Stimulated activated naive CD4-positive, alpha-beta T cell treated with Interleukin-2 at 50 U/mL for 16 hours (primary cell): ENCODE measurements at places on chromosomes 11 and 22.

GRCh38 chr22:39529487-39529851 is 3.1 kb downstream of the RPS19BP1 start:
- DNase-seq: no peak

DNA sequence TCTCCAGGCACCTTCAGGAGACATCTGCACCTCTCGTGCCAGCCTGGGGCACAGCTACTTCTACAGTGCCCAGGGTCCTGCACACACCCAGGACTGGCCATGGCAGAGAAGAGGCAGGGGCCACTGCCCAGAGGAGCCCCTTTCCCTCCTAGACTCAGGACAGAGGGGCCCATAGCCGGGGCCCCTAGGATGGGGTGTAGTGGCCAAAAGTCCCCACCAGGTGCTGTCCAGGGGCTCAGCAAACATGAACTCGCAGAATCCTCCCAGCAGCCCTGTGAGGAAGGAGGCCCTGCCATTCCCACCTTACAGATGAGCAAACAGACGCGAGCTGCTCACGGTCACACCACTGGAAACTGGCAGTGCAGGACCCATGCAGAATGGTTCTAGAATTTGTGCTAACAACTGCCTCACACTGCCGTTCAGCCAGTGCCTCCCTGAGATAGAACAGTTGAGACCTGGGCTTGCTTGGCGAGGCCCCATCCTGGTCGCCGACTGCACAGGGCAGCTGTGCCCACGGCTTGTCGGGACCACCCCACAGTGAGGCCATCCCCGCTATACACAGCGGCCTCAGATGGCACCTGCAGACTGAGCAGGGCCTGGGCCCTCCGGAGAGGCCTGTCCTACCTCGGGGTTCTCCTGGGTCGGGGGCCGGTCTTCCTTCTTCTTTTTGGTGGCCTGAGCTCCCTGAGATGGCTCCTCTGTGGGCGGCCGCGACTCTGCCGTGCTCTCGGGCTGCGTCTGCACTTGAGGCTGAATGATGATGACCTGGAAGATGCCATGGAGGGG is 96.4 kb downstream of the PHF21B start:
- DNase-seq: no peak

DNA sequence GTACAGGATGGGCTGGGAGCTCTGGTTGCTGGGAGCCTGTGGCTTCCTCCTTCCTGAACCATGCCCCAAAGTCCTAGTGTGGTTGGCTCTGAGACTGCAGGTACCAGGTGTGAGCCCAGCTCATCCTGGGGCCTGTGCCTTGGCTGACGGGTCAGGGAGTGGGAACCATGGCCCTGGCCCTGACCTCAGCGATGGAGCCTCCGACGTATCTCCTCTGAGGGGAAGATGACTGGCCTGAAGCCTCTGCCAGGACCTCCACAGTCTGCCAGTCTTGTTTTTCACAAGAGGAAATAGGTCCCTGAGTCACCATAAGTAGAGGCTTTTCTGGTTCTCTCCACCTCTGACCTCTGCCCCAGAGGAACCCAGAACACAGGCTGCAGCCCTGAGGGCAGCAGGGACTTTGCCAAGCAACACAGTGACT is 3.4 kb downstream of the RCE1 start:
- DNase-seq: no peak

GRCh38 chr11:72231396-72232259 is 7.1 kb downstream of the INPPL1 start:
- DNase-seq: no peak

GRCh38 chr11:63888170-63889086 is 28.5 kb downstream of the RCOR2 start:
- peak; percentile 65 for DNase-seq

DNA sequence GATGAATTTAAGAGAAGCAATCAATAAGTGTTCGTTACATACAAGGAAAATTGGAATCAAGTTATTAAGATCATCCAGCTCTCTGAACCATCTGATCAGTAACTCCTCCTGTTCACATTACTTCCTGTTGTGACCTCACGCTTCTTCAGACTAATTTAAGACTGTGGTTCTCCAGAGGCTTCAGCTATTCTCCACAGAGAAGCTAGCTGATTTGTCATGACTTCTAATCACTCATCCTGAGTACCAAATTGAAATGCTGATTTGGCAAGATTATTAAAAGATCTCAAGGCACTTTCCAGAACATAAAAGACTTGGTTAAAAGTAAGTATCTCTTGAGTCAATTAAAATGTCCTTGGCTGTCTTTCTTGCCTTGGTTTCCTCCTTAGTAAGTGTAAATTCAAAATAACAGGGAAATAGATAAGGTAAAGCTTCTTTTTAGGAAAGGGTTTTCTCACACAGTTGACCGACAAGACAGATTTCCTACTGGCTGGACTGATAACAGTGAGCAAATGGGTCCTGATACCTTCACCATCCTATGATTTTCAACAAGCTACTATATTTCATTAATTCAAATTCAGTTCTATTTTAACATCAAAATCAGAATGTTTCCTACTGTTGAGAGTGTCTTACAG is 38.5 kb downstream of the GAB2 start:
- DNase-seq: no peak

DNA sequence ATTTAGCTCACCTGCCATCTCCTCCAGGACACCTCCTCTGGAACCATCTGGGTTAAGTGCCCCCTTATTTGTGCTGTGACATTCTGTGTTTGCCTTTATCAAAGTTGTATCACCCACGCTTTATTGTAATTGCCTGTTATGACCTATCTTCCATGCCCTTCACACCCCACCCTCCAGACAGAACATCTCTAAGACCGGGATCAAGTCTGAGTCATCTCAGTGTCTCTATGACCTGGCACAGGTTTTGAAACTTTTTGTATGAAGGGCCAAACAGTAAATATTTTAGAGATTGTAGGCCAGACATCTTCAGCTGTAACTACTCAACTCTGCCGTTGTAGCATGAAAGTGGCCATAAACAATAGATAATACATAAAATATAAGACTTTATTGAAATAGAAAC is 161.8 kb downstream of the SPON1 start:
- DNase-seq: no peak

DNA sequence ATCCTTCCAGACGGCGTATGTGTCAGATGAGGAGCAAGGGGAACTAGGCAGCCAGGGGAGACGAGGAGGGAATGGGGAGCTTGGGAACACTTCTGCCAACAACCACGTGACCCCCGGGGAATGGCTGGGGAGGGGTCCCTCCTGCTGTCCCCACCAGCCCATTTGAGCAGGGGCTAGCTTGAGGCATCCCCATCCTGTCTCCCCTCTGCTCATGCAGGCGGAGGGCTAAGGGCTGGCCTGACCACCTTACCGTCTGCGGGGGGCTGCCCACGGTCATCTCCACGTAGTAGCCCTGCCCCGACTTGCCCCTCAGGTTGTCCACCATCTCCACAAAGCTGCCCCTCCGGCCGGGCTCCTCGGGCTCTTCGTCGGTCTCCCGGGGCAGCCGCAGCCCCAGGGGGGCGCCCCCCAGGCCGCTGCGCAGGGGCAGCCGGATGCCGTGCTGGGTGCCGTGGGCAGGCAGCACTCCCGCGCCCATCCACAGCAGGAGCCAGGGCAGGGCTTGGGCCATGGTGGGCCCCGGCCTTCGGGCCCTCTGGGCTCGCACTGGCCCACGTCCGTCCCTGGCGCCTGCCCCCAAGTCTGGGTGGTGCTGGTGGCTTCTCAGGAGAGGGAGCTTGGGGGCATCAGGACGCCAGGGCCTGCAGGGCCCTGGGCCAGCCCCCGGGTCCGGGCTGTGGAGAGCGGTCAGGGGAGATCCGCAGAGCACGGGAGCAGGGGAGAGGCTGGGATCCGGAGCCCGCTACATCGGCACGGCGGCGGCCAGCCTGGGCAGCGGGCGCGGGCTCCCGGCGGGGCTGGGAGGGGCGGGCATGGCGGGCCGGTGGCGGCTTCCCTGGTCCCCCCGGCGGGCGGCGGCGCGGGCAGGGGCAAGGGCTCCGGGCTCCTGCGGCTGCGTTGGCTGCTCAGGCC is 515 bp downstream of the BACE1 start:
- DNase-seq: no peak

DNA sequence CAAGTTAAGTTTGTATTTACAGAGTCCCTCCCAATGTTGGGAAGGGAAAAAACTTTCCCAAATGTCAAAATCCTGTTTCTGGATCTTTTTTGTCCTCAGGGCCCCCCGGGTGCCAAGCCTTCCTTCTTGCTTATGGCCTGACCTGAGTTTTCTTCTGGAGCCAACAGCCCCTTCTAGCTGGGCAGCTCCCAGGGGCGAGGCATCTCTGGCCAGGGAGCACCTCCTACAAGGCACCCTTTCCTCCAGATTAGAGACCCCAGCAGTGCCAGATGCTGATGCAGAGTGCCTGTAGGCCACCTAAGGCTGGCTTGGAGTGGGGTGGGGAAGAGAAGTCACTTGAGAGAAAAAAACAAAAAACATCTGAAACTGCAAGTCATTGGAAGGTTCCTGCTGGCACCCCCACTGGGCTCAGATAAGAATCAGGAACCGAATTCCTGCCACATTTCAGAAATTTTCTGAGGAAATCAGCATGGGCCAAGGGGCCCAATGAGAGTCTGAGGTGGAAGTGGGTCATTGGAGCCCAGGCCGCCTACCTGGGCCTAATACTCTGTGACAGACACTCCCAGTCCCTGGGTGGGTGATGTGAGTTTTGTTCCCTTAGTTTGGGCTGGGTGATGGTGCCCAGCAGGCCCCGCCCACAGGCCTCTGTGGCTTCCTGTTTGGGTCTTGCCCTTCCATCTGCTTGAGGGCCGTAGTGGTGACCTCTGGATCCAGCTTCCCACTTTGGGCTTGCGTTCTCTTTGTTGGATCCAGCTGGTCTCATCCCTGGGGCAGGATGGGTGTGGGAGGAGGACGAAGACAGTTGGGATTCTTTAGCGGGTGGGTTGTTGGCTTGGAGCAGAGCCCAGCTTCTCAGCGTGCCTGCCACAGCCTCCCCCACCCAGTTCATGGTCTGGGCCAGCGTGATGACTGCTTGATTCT is 40.6 kb downstream of the PARVA start:
- DNase-seq: no peak

- no peak for DNase-seq
Measured at GRCh38 chr22:29359469-29359868, 28.9 kb downstream of the AP1B1 start.

- peak; percentile 19 for DNase-seq
Measured at GRCh38 chr11:57476757-57477506, 16.6 kb downstream of the RTN4RL2 start.

DNA sequence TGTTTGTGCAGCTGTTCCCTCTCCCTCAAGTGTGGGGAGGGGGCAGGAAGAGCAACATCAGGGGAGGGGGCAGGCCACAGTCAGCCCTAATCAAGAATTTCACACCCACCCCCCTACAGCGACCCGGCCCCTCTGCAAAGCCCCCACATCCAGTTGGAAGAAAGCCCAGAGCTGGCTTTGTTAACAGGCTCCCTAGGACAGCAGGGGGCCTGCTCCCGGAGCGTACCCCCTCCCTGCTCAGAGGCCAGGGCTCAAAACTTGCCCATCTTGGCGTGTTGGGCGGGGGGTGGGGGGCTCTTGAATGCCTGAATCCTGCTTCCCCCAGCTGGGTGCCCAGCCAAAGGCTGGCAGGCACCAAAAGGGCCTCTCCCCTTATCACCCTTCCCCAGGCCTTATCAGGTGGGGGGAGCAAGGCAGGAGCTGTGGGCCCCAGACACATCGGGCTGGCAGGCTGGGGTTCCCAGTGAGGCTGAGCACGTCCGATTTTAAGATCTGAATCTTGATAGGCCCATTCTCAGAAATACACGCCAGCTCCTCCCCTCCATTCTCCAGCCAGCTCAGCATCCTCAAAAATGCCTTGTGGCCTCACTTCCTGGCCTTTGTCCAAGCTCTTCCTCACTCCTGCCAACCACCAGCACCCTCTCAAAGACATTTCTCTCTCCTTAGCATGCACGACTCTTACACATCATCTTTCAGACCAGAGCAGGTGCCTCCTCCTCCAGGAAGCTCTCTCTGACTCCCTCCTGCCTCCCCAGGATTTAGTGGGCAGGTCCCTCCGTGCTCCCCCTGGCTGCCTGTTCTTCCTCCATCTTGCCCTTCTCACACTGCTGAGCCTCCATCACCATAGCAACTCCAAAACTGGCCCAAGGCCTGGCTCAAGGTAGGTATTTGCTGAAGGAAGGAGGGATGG is 384.8 kb downstream of the MN1 start:
- DNase-seq: no peak

- no peak for DNase-seq
Measured at GRCh38 chr11:80443177-80443576, 1002.3 kb upstream of the TENM4 start.

- DNase-seq: no peak
Measured at GRCh38 chr11:34631737-34632104, 10.8 kb downstream of the EHF start.

DNA sequence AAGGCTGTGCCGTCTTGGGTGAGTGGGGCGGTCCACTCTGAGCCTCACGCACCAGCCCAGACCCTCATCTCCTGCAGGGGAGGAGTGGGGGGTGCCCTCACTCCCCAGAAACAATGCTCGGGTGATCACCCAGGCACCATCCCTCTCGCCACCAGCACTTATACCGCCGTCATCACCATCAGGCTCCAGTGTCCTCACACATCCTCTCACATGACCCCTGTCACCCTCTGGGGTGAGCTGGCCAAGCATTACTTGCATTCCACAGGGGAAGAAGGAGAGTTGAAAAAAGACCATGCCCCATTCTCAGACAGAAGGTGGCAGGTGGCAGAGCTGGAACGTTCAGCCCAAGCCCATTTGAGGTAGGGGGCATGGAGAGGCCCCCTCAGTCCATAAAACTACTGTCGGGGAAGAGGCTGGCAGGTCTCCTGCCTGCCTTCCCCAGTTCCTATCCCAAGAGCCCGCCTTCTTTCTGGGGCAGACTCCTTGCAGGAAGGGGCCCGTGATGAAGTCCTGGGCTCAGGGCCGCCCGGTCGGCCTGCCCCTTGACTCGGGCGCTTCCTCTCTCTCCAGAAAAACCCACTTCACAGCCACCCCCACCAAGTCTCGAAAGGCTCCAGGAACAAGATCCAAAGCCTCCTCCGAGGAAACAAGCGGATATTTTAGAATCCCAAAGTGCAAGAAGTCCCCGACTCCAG is 153.3 kb downstream of the DSCAML1 start:
- DNase-seq: no peak

DNA sequence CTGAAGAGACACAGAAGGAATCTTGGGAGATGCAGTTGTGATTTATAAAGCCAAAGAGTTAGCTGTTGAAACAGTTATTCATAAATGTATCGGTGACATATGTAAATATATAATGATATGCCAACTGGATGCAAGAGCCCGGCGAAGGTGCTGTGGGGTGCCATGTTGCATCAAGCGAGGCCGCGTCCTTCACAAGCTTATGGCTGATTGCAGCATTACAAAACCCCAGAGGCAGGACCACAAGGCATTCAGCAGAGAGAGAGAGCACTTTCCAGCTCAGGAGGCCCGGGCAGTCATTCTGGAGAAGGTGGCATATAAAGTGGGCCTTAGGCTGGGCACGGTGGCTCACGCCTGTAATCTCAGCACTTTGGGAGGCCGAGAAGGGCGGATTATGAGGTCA is 65.6 kb downstream of the LARGE1 start:
- no peak for DNase-seq

GRCh38 chr11:43434893-43435292 is 76.2 kb downstream of the TTC17 start:
- DNase-seq: no peak

GRCh38 chr11:12755510-12756453 is 81.6 kb downstream of the TEAD1 start:
- no peak for DNase-seq

GRCh38 chr11:3000032-3000961 is 8.2 kb upstream of the NAP1L4 start:
- DNase-seq: no peak

- no peak for DNase-seq
Measured at GRCh38 chr11:3006505-3007260, 14.6 kb upstream of the NAP1L4 start.
